Activated naive CD4-positive, alpha-beta T cell treated with Interleukin-2 at 50 U/mL for 16 hours (primary cell): ENCODE measurements at places on chromosomes 6 and 20.

- no peak for DNase-seq
These were observed 23.7 kb downstream of the SDHAF4 start for GRCh38 chr6:70590400-70590799.

- no peak for DNase-seq
These were observed 45.3 kb upstream of the DSN1 start for GRCh38 chr20:36818861-36819260.

- DNase-seq: no peak
These were observed 26.0 kb upstream of the MRGBP start for GRCh38 chr20:62770111-62770910.

- DNase-seq: no peak
These were observed 289.7 kb downstream of the HTR1B start for GRCh38 chr6:77173472-77174074.

- no peak for DNase-seq
These were observed 95.1 kb downstream of the KCNQ5 start for GRCh38 chr6:72716916-72717315.

- DNase-seq: no peak
These were observed 9.8 kb upstream of the ID1 start for GRCh38 chr20:31595380-31595653.

DNA sequence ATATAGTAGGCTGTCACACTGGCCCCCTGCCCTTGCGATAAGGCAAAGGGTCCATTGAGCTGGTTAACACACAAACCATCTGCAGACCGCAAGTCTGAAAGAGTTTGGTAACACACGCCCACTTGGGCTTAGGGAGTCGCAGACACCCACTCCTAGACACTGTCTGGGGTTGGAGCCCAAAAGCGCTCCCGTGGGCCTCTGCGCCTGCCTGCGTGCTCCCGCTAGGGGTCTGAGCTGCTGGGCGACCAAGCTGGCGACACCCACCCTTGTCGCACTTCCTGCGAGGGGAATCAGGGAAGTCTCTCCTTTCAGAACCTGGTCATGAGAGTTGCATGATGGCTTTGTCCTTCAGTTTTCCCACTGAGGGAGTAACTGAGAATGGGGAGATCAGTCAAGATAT is 653.0 kb downstream of the HTR1B start:
- DNase-seq: no peak

DNA sequence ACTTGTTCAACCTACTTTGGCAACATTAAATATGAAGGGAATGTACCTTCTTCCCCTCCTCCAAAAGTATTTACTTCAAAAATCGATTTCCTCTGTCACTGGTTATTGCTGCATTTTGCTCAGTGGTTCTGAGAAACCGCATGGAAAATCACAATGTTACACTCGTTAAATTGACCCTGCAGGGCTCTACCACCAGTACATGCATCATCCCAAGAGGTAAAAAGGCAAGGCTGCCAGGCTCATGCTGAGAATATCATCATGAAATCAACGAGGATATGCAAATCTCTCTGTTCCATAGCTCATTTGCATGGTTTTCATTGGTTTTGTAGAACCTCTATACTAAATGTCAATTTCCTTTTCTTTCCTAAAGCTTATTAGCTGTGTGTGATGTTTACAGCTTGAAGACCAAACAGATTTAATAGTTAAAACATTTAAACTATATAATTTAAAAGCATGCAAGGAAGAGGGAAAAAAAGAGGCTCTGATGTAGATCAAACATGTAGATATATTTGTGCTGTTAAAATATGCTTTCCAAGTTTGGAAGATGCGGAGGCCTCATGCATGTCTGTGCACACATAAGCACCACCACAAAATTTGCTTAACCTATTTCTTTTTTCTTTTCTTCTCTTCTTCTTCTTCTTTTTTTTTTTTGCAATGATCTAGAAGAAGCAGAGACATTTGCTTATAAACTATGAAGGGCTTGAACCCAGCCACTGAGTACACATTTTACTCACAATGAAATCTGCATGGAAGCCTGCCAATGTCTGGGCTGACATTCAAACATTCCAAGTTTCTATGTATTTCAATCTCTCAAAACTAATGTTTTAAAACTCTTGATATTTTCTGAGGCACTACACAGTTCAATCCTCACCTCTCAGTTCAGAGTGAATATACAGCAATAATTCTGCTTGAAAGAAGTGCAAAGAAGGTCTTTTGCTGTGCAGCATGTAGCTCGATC is 194.0 kb downstream of the GMPR start:
- DNase-seq: no peak

GRCh38 chr6:89487864-89488263 is 54.9 kb downstream of the ANKRD6 start:
- DNase-seq: no peak

- no peak for DNase-seq
These were observed 23.7 kb upstream of the PSMF1 start for GRCh38 chr20:1094751-1095150.

DNA sequence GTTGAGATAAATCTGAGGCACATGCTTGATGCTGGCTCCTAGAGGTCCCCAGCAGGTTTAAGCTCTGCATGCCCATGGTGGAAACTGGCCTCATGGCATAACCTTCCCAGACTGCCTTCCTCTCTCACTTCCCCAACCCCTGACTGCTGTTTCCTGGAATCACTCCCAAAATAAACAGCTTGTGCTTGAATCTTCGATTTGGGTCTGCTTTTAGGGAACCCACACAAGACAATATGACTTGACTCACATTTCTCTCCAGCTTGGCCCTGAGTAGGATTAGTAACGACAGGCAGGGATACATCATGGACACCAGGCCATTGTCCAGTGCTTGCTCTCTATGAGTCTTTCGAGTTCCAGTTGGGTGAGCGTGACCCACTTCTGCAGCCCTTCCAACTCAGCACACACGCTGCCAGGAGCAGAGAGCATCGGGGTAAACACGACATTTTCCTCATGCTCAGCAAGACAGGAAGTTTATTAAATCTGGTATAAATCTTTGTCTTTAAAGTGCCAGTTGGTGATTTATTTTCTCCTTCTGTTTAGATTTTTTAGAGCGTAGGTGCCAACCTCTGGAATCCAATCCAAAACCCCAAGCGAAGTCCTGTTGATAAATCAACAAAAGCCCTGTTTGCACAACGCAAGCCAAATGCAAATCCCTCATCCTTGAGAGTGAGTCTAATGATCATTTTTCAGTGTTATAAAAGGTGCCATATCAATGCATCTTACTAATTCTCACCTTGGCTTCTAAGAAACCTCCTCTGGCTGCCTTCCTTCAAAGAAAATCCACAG is 135.0 kb downstream of the FOXA2 start:
- DNase-seq: no peak

- DNase-seq: no peak
These were observed 67.3 kb downstream of the SLC22A23 start for GRCh38 chr6:3389390-3390167.

DNA sequence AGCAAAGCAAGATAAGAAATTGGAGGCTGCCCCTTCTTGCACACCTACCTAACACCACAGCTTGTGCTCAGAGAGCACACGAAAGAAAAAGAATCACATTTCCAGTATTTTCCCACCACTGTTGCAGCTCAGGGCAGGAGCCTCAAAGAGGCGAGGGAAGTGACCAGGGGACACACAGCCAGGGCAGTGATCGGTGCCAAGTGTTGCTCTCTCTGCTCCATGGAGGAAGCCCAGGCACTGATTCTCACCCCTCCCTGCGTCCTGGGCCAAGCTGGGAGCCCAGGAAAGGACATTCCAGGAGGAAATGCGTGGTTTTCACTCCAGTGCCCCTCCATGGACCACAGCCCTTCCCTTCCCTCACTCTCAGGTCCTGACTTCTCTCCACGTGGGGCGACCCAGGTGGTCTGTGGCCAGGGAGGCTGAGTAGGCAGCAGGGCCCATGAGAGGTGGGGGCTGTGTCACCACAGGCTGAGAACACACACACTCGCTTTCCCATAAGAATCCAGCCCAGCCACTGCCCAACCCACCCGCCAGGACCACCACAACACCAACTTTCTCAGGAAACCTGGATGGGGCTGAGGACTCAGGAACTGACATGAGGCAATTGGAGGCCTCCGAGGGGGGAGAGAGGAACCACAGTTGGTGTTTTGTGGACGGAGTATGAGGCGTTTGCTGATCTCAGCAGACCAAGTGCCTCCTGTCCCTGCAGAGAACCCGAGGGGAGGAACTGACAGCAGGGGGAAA is 81.7 kb upstream of the MAFB start:
- DNase-seq: no peak

DNA sequence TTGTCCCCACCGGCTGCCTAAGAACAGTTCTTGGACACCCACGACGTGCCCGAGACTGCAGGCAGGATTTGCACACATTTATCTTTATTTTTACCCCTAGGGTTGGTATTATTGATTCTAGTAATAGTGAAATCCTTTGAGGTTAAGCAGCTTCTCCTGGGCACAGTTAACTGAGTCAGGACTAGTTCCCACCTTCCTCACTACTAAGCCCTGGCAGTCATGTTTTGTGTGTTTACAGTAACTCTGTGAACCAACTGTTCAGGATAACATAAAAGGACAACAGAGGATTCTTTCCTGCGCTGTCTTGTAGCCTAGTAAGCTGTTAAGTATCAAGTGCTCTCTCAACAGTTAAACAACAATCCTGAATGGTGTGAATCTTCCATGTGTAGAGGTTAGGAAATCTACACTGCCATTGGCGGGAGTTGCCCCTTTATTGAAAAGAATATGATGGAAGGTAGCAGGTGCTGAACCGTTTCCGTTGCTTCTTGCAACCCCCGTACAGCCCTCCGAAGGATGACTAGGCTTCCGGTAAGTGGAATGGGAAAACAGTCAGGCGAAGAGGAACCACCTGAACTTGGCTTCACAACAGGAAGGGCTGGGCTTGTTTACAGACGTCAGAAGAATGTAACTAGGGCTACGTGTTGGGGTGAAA is 979 bp upstream of the SOD2 start:
- DNase-seq: peak; percentile 35

DNA sequence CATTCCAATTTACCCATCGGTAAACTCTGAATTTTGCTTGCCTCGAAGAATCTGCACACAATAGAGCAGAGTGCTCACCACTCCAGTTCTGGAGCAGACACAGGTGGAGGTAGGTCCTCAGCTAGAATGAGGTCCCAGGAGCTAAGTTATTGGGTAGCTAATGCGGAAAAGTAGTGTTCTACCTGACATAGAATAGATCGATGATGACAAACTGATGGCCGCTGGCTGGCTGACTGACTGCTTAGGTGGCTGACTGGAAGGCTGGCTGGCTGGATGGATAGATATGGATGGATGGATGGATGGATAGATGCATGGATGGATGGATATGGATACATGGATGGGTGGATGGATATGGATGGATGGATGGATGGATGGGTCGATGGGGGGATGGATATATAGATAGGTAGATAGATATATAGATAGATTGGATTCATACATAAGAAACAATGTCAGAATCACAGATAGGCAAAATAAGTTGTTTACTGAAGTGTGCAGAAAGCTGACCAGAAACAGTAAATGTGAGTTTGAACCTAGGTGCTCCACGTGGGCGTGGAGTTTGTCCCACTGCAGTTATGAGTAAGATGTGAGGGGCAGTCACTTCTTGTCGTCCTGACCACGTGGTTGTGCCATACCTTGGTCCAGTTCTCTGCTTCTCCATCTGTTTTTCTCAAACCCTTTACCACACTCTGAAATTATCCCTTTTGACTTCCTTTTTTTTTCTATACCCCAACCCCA is 62.1 kb downstream of the TBXT start:
- no peak for DNase-seq

DNA sequence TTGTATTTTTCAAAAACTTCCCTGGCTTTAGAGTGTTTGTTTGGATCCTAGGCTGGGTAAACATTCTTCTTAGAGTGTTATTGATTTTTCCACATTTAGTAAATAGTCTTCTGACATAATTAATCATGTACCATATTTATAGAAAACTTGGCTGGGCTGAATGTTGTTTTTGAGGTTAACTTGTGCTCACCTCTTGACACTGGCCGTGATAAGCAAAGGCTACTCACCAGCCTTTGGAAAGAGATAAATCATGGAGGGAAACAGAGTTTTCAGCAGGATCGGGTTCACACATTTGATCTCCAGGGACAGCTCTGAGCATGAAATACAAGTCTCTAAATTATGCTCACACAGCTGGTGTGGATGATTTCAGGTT is 6.2 kb upstream of the CD93 start:
- no peak for DNase-seq

DNA sequence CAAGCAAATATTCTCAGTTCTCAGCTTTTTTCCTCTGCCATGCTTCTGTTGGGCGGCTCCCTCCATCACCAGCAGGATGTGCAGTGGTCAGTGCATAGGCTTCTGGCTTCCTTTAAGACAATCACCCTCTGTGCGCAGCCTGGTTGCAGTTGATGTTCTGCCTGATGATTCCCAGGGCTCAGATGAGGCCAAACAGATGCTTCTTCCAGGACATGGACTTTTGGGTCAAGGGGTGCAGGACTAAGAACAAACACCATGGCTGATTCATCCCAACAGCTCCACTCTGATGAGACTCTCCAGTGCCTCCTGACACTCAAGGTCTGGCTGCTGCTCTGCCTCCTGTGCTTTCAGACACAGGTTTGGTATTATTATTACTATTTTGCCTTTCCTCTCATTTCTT is 554.8 kb upstream of the CDH4 start:
- DNase-seq: no peak

GRCh38 chr6:156260815-156261214 is 516.4 kb upstream of the ARID1B start:
- no peak for DNase-seq

DNA sequence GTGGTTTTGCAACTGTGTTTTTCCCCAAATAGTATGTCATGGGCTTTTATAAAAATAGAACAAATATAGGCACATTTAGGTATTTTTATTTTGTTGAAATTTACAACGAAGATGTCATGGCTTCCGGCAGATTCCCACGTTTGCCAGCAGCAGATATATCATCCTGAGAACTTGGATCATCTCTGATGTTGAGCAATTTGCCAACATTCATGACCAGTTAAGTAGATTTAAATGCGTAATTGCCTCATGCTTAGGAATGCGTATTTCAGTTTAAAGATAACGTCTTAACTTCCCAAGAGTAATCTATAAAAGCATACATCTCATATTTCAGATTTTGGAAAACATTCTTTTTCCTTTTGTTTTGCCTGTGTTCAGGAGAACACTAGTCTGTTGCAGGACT is 457.8 kb downstream of the QKI start:
- no peak for DNase-seq

- peak; percentile 48 for DNase-seq
These were observed 50.8 kb upstream of the FAM83D start for GRCh38 chr20:38875175-38875993.

DNA sequence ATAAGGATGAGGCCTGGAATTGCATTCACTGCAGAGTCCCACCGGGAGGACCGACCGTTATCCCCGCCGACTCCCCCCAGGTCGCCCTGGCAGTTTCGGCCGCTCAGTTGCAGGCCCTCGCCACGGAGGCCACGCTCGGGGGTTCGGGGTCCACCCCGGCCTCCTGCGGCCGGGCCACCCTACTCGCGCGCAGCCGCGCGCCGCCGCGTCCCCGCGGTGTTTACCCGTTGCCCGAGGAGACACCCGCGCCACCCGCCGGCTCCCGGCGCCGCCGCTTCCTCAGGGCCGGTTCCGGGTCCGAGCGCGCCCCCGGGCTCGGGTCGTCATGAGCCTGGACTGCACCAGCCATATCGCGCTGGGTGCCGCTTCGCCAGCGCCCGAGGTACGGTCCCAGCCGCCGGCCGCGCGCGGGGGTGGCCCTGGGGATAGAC is at the start of gene CCDC170:
Gene CCDC170, plus strand, starts transcription at position 214 of the 431 bp plus-strand sequence. Its CDS starts 112 bp downstream, at position 326.
- no peak for DNase-seq

GRCh38 chr6:74651948-74652842 is 553.7 kb downstream of the COL12A1 start:
- DNase-seq: no peak

- peak; percentile 72 for DNase-seq
These were observed 31.0 kb downstream of the IRF4 start for GRCh38 chr6:422433-423054.
